ENCODE measurements at places on chromosomes 12 and 14.

- no peak for DNase-seq
These were observed 780 bp downstream of the SERPINA4 start for GRCh38 chr14:94562022-94562421.

DNA sequence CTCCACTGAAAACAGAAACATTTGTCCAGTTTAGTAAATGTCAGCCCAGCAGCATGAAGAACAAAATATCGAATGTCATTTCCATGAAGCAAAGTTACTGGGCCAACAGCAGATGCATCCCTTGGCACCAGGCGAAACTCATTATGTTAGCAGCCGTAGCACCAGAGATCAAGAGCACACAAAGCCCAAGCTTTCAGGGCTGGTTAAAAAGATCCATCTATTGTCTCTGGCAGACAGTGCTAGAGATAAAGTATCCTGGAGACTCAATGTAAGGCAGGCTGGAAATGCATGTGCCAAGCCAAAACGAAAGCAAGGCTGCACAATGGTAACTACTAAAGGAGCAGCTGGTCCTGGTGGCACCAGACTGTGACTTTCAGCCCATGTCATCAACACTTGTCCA, 120.3 kb upstream of the PLEKHG7 start:
- DNase-seq, result no peak

- no peak for DNase-seq
These were observed 532.8 kb downstream of the FUT8 start for GRCh38 chr14:65945327-65945726.

DNA sequence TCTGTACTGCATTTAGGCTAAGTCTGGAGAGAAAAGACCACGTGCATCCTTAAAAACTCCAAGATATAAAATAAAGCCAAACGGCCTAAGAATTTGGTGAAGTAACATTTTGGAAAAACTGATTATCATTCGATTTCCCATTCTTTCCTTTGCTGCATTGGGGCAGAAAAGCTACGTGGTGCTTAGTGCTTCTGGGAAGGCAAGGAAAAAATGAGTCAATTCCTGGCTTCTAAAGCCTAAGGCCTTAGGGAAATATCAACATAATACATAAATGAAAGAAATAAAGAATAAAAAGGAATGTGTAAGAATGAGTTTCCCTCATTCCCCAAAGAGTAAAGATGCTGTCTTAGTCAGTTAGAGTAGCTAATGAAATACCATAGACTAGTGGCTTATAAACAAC, 520.5 kb downstream of the GLT1D1 start:
- no peak for DNase-seq
